Regular cardiac myocyte (primary cell): ENCODE measurements at places on chromosomes 7 and 10. TPM values are rescaled to one million over a fixed set of nuclear protein-coding genes. Genes with fewer than 3 reads are reported as not detected.

The LSM5 gene
- 20.6 and 31.2 TPM in 2 replicates for total RNA-seq

The NAT16 gene
- not detected in 2 replicates for total RNA-seq

The ZNF138 gene
- total RNA-seq: 5.0 and 6.5 TPM in 2 replicates

The AUTS2 gene
- 0.96 and 2.5 TPM in 2 replicates for total RNA-seq

The ATRNL1 gene
- 0.58 and 1.4 TPM in 2 replicates for total RNA-seq

The SOSTDC1 gene
- not detected in 2 replicates for total RNA-seq

The IFIT2 gene
- 12.3 and 22.8 TPM in 2 replicates for total RNA-seq

The ITIH5 gene
- 0.19 and 1.4 TPM in 2 replicates for total RNA-seq

The HPS6 gene
- 35.8 and 47.2 TPM in 2 replicates for total RNA-seq

The UCN3 gene
- not detected in 2 replicates for total RNA-seq

The IDI2 gene
- total RNA-seq: 0.28 TPM in 1 of 2 replicates, not detected in the other

The PRF1 gene
- not detected in 2 replicates for total RNA-seq

The ZNF655 gene
- total RNA-seq: 45.1 and 46.8 TPM in 2 replicates
